ENCODE measurements at places on chromosomes 4 and X.

DNA sequence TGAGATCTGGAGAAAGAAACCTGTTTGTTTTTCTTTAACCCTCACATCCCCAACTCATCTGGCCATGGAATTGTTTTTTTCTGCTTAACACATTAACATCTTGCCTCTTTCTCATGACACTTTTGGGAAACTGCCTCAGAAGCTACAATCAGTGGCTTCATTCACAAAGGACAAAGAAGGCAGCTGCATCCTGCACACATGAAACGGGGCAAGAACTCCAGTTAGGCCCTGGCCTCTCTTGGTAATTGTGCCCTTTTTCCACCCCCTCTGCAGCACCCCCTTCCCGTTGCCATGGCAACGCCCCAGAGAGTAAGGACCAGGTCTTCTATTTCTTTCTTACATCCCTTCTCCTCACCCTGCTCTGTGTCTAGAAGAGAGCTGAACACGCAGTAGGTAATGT is 103.4 kb downstream of the PDGFRA start:
- no peak for DNase-seq

- DNase-seq, result no peak
These were observed 415.8 kb downstream of the STIM2 start for GRCh38 chr4:27276307-27277073.

DNA sequence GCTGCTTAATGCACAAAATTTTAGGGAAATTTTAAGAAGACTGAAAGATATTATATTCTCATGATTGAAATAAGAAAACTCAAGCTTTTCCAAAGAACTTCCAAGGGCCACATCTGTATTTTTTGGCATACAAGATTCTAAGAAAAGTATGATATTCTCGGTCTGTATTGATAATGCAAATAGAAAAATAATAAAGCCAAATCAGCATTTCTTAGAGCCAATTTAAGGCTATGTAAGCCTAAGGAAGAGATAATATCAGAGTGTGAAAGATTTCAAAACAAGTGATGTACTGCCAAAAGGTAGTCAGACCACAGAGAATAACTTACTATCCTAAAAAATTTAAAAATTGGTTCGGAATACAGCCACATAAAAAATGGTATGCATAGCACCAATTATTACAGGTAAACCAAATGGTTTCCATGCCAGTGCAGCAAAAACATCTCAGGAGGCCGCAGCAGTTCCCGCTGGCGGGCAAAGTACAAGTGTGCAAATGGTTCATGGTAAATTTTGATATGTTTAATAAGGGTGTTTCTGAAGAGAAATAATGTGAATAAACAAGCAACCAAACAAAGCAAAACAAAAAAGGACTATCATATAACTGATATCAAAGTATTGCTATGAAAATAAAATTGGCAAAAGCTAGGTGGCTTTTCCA is 35.2 kb upstream of the NAP1L5 start:
- DNase-seq, result no peak

DNA sequence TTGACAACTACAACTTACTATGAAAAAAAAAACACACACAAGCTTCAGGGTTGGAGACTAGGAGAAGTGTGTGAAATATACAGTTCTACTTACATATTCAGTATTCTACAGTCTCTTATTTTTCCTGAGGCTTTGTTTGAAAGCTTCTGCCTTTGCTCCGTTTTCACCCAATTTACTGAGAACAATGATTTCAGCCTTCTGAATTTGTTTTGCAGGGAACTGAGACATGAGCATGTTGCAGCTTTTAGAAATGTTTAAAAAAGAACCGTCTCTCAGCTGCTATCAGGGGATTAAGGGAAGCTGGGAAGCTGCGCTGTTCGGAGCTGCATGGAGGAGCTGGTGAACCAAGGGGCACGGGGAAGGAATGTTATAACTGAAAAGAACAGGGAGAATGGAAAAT is 85.7 kb downstream of the QDPR start:
- no peak for DNase-seq

DNA sequence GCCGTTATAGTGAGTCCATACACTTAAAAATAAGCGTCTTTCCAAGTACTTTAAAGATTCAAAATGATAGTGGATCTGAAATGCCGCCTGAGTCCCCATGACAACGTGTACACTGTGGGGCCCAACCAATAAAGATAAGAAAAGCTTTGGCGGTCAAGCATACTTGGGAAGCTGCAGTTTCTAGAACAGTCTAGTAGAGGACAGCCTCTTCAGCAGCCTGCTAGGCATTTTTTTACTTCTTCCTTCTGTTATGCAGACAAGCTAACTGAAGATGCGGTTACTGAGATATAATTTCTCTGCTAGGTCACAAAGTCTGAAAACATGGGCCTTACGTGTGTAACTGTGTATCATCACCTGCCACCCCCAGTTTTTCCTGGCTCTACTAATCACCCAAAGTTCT is 402 bp upstream of the UPRT start:
- no peak for DNase-seq

DNA sequence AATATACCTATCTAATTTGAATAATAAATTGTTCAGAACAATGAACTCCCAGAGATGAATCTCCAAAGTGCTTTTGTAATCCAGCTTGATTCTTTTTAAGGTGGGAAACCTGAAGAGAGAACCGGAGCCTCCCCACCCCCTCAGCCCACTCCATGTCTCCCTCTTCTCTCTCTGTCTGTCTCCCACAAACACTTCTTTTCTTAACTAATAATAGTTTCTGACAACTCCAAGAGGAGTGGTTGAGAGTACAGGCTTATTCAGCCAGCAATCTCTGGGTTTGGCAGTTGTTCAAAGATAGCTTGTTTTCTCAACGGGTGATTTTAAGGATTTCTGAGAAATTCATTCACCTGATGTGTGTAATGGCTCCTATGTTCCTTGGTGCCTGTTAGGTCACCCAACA is 23.4 kb downstream of the PPP4R3C start:
- no peak for DNase-seq

DNA sequence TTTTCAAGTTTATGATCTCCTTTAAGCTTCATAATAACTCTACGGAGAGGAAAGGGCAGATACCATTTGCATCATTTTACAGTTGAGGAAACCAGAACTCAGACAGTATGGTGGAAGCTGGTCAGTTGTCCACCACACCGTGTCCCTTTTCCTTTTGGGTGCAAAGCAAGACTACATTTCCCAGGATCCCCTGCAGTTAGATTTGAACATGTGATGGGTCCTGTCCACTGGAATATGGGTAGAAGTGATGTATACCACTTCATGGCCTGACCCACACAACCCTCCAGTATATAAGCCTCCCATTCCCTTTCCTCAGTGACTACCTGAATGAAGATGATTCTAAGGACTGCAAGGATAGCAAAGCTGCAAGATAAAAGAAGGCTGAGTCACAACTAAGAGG is 74.7 kb downstream of the BEND2 start:
- DNase-seq, result no peak

GRCh38 chr4:25552580-25553271 is 102.9 kb upstream of the SLC34A2 start:
- no peak for DNase-seq

- DNase-seq, result no peak
These were observed 48.1 kb downstream of the PCDH7 start for GRCh38 chr4:30768277-30768676.

DNA sequence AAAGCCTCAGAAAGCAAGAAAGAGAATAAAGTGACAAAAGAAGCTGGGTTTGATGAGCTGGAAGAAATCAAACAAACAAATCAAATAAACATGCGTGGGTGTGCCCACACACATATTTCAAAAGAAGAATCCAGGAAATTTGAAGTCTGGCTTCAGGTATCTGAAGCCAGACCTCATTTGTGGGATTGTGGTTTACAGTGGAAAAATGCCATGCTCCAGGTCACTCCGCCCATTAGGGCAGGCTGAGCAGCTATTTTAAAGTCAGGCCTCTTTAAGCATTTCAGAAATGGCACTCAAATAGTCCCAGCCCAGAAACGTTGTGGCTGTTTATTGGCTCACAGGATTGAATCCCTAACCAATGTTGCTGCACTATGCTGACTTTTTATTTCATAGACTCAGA is 226.1 kb upstream of the F9 start:
- DNase-seq, result no peak

- no peak for DNase-seq
These were observed 85.2 kb downstream of the SLC16A2 start for GRCh38 chrX:74506317-74507115.

- no peak for DNase-seq
These were observed 15.1 kb downstream of the SLC2A9 start for GRCh38 chr4:10006231-10006600.

- DNase-seq, result no peak
These were observed 16.5 kb upstream of the ENPP6 start for GRCh38 chr4:184234155-184234554.

DNA sequence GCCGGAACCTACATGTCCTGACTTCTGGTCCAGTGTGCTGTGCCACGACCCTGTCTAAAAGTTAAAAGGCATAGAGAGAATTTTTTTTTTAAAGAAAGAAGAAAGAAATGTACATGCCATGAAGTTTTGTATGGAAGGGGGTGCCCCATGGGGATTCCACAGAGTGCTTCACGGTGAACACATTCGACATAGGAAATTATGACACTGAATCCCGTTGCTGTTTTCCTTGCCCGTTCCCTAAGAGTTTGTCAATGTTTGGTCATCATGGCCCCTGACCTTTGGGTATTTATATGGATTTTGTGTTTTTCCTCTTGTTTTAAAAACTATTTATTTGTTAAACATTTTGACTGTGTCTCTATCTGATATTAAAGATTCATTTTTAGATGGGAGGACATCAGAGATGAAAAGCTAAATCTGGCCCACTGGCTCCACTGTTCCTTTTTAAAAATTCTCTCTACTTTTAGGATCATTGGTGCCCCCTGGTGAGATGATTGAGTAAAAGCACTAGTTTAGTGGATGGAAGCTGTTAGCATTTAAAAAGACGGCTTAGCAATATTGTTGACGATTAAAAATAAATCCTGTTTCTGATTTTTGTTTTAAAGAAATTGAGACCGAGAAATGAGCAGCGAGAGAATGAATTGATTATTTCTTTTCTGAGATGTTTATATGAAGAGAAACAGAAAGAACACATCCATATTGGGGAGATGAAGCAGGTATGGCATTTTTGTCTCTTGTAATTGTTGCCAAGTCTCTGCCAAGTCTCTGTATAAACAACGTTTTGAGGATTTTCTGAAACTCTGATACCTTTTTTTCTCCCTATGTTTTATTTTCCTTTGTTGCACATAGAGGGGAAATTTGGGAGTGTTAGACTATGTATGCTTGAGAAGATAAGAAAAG is 75.0 kb downstream of the PTTG2 start:
- DNase-seq, result peak; percentile 69

DNA sequence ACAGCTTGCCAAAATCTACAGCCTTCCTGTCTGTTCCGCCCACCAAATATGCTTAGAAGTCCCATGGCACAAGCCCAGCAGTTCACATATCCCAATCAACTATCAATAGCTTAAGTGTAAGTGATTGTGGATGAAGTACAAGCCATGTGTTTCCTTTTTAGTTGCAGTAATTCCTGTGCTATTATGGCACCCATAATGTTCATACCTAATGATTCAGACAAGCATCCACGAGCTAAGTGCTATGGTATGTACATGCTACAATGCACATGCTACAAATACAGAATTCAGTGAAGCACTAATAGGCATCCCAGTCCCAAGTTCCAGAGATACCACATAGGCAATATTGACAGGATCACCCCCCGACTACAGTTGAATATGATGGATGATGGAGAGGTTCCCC is 94.5 kb downstream of the PCDH19 start:
- DNase-seq, result no peak

- DNase-seq, result no peak
These were observed 36.3 kb upstream of the TBC1D14 start for GRCh38 chr4:6873291-6873690.

DNA sequence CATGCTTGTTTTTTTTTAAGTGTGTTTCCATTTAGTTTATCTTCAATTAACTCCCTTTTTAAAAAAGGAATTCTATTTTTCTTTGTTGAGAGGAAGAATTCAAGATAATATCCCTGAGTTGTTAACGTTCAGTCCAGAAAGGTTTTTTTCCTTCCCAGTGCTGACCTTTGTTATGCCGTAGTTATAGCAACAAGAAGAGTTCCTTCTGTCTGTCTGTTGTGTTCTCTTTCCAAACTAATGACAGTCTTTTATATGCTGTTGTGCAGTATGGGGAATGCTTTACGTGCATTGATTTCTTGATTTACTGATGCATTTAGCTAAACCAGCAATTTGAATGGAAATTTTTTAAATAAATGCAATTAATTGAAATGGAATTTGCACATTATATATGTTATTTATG is 6.6 kb upstream of the CXXC4 start:
- no peak for DNase-seq

DNA sequence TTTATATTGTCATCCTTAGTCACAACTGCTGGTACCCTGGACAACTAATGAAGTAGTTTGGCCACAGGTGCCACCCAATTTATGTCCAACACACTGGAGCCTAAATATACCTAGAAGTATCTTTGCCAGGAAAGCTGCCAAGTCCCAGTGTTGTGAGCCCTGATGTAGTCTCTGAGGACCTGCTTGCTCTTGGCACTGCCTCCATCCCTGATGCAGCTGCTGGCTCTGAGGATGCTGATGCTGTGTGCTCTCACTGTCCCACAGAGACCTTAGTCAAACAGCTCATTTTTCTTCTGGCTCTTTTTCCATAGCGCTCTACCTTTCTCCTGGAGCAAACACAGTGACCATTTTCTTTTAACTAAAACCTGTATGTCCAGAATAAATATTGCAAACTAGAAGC is 1535.4 kb upstream of the ADGRL3 start:
- DNase-seq, result no peak

- DNase-seq, result no peak
These were observed 58.0 kb upstream of the CHRDL1 start for GRCh38 chrX:110853610-110854009.

- no peak for DNase-seq
These were observed 1477.0 kb downstream of the PCDH7 start for GRCh38 chr4:32196950-32197688.

DNA sequence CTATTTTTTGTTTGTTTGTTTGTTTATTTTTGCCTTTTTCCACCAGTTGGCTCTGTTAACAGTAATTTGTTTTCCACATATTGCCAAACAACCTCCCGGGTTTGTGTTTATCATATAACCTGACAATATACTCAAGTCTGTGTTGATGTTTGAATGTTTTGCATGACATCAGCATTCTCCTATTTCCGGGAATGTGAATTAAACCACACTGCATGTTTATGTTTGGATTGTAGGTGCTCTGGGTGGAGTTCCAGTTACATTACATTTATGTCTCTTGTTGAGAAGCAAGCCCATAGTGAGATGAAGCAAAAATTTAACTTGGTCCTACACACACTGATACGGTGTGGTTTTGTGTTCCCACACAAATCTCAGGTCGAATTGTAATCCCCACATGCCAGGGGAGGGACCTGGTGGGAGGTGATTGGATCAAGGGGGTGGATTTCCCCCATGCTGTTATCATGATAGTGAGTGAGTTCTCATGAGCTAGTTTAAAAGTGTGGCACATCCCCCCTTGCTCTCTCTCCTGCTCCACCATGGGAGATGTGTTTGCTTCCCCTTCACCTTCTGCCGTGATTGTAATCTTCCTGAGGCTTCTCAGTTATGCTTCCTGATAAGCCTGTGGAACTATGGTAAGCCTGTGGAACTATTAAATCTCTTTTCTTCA is 54.4 kb upstream of the CLNK start:
- no peak for DNase-seq

DNA sequence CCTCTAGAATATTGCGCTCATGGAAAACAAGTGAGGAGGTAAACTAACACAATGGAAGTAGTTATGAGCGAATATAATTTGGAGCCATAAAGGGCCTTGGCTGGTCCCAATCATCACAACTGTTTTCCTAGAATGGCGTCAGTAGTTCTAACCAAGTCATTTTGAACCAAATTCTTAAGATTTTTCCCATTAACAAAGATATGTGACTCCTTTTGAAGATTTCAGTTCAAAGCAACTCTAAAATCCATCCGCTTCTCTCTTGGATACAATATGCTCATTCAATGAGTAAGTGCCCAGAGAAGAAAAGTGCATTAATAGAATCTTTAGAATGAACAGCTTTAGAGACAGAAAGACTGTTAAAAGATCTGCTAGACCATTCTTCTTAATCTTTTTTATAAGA is 19.6 kb upstream of the MYOZ2 start:
- DNase-seq, result no peak
